ENCODE measurements at places on chromosomes 2 and 18. TPM values are rescaled to one million over a fixed set of nuclear protein-coding genes. Genes with fewer than 3 reads are reported as not detected.

DNA sequence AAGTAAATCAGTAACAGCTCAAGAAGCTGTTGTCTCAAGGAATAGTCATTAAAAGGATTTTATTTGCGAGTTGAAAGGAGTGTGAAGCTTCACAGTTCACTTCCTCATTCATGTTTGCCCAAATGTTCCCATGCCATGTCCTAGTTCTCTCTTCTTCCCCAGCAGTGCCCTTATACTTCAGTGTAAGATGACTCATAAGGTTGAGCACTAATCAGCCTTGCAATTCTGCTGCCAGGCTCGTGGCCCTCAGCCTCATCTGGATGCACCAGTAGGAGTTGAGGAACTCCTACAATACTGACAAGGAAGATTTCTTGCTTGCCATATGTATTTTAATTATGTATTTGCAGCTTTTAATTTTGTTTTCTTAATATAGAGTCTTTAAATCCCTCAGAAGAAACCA is 1980.4 kb downstream of the SUCLG1 start:
- no peak overlapping the region for H3K27ac ChIP-seq
- no peaks in the 10 kb centered on the region for H3K4me1 ChIP-seq
- H3K36me3 ChIP-seq, result no peaks in the 10 kb centered on the region
- no peak for DNase-seq
- no peak overlapping the region for H3K4me3 ChIP-seq
- H3K27me3 ChIP-seq, result no peaks in the 10 kb centered on the region

MAP3K19 gene
- not detected for total RNA-seq

CNNM3 gene
- total RNA-seq, result 2.2 TPM

LAMA3 gene
- 0.18 TPM for total RNA-seq

GALNT3 gene
- total RNA-seq, result 2.0 TPM

DNA sequence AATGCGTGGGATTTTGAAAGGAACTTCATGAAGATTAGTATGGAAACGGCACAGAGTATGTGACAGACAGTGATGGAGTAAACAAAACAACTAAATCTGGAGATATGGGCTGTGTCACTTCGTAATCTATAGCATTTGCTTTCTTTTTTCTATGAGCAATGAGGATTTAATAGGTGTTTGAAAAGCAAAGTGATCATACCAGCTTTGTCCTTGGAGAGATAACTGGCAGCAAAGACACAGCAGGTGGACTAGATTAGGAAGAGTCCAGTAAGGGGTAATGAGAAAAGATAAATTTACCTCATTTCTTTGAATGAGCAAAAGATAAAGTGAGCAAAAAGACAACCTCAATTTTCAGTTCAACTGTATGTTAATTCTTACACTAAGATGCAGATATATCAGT is 199.0 kb downstream of the LRP1B start:
- no peak overlapping the region for H3K27ac ChIP-seq
- no peaks in the 10 kb centered on the region for H3K36me3 ChIP-seq
- no peak for DNase-seq
- H3K4me1 ChIP-seq, result no peaks in the 10 kb centered on the region
- H3K4me3 ChIP-seq, result no peak overlapping the region
- H3K27me3 ChIP-seq, result no peaks in the 10 kb centered on the region

DNA sequence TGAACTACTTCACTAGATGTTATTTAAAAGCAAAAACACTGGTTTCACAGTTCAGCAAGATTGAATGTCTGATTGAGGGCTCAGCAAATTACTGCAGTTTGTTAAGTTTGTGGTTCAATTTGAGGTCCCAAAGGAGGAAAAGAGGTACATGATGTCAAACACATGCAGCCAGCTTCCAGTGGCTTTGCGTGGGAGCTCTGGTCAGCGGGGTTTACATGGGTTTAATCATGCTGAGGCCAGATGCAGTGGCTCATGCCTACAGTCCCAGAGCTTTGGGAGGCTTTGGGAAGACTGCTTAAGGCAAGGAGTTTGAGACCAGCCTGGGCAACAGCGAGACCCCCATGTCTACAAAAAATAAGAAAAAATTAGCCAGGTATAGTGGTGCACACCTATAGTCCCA is 111.5 kb downstream of the MAPK4 start:
- no peak overlapping the region for H3K27ac ChIP-seq
- H3K4me3 ChIP-seq, result no peak overlapping the region
- no peaks in the 10 kb centered on the region for H3K36me3 ChIP-seq
- no peaks in the 10 kb centered on the region for H3K27me3 ChIP-seq
- no peak for DNase-seq

Measured in IMR-90 (cell line).